Hypothalamus (tissue), 51 donors: ENCODE measurements at places on chromosomes 11 and 22.

DNA sequence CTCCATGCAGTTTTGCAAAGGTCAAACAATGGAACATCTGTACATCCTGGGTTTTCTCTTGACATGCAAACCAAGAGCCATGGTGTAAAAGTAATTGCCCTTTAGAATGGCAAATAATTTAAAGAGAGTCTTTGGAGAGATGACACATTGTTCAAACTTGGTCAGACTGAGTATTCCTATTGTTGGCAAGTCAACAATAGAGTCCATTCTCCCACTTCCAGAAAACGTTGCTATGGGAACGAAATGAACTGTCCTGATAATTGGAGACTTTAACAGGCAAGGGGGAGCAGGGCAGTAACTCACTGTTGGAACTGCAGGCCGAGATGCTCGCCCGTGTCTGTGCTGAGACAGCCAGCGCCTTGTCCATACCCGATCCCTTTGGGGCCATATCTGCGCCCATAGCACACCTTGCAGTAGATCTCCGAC, 13.9 kb downstream of the CSRP3 start:
- DNase-seq: peak; percentile 5

- no peak for DNase-seq
Observed at GRCh38 chr11:64724863-64725532, 2.0 kb upstream of the NRXN2 start.

- no peak for DNase-seq
Observed at GRCh38 chr22:19035474-19036228, 86.6 kb downstream of the DGCR2 start.

DNA sequence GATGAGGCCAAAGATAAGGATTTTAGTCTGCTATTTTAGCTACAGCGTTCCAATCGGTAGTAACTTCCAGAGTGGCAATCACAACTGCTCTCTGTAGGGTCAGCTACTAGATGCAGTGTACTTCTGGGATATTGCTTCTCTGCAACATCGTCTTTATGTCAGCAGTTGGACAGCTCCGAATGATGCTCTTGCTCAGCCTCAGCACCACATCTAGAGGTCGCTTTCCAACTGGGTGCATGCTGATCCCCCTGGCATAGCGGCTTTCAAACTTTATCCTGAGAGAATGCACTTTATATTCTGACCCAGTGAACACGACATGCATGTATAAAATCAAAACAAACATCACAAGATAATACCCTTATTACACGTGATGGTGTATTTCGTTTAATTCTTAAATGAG, 219.6 kb downstream of the C11orf87 start:
- DNase-seq: no peak

DNA sequence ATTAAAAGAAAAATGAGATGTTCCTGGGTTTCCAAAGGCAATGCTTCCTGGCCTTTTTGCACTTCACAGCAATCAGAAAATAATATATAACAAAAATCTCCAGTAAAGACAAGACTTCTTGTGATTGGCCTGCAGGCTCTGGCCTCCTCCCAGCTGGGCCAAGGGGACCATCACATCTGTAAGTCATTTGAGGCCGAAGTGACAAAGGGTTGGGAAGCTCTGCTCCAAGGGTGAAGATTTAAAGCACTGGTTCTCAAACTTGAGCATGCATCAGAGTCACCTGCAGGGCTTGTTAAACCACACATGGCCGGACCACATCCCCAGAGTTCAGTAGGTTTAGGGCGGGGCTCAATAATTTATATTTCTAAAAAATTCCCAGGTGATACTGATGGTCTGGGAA, 32.1 kb downstream of the ARFGAP2 start:
- DNase-seq: no peak

DNA sequence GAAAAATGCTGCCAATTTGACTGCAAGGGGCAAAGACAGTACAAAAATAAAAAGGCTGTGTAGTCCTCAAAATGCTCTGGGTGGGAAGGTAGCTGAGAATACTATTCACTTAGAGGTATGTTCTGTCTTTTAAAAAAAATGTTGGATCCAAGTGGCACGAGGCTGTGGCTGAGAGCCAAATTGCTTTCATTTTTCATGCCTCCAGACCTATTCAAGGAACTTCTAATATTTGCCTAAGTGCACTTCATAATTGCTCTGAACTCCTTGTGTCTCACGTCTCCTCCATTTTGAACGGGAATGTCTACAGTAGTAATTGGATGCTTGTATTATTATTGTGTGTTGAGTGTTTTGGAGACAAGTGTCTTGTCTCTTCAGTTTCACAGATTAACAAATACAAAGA, 19.1 kb upstream of the SLC22A25 start:
- DNase-seq: no peak

GRCh38 chr22:50599816-50600455, 657 bp upstream of the MAPK8IP2 start:
- no peak for DNase-seq
